Motor neuron (in vitro differentiated cells): ENCODE measurements at places on chromosomes 12 and 14. TPM values are rescaled to one million over a fixed set of nuclear protein-coding genes. Genes with fewer than 3 reads are reported as not detected.

Gene CISTR
- not detected in 2 replicates for total RNA-seq

Gene KRT6A
- total RNA-seq = 0.27 and 1.5 TPM in 2 replicates

GRCh38 chr14:103576371-103577024, 13.7 kb downstream of the COA8 start:
- ATAC-seq = peak; percentile 99

- no peak for ATAC-seq
These were observed 86.7 kb upstream of the ESRRB start for GRCh38 chr14:76289276-76289675.

DNA sequence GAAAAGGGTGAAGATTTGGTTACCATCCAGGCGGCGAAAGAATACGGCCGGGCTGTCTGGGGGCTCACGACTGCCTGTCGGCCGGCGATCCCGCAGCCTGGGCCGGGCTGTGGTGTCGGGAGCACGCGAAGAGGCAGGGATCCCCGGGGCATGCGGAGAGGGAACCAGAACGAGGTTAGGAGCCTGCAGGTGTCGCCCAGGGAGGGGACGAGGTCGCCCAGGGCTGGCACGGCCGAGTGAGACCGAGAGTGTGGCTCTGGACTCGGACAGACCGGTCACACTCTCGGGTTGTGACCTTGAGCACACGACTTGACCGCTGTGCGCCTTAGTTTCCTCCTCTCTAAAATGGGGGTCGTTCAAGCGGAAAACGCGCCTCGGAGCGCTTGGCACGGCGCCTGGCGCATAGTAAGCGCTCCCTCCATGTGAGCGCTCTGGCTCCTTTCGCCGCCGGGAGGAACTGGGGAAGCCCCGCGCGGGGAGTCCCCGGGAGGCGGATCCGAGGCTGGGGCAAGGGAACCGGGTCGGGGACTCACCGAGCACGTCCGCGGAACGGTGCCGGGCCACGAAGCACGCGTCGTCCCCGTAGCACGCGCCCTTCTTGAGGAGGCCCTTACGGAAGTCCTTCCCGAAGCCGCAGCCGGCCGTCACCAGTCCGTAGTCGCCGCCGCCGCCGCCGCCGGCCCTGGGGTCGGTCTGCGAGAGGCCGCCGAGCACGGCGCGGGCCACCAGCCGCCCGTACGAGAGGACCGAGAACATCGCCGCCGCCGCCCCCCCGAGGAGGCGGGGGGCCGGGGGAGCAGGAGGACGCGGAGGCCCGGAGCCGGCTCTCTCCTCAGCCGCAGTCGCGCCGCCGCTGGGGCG, 612 bp downstream of the PPTC7 start:
- ATAC-seq = peak; percentile 63

DNA sequence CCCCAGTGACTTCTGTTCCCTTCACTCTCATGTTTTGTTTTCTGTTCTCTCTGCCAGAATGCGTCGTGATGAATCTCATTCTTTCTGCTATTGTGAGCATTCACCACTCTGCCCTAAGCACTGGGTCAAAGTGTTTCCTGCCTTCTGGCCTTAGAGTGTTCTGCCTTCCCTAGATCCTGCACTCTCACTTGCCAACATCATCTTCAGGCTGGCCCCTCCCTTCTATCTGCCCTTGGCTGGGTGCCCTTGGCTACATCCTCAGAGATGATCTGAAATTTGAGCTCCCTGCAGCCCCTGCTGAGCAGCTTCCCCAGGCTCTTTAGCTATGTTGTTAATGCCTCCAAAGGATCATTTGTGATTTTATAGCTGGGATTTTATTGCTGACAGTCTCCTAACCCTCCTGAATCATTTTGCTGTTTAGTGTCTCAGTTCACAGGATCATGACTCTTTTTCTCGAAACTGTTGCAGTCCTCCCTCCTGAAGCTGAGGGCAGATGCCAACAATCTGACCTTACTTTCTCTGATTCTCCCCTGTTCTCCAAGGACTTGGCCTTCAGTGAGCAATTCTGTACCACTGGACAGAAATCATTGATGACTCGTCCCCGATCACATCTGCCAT, 4.5 kb downstream of the DHRS2 start:
- ATAC-seq = peak; percentile 91

GRCh38 chr14:101920271-101920670, 44.1 kb upstream of the DYNC1H1 start:
- no peak for ATAC-seq

DNA sequence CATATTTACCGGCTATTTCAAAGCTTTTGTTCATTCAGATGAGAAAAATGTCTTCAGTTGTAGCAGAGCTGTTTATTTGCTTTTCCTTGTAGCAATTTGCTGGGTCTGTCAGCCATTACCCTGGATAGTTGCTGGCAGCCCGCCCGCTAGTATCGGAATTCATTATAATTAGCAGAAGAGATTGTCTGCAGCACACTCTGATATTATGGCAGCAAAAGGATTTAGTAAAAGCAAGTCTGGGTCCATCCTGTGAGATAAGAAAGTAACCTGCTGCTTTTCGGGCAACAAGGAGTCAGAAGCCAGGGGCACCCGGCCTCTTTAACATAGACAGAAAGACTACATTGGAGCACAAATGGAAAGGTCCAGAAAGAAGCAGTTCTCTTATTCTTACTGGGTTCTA, 6.1 kb upstream of the SLC35E3 start:
- ATAC-seq = no peak

- no peak for ATAC-seq
These were observed 133.4 kb downstream of the TMTC1 start for GRCh38 chr12:29650371-29650770.

- peak; percentile 39 for ATAC-seq
These were observed 279.9 kb downstream of the RPS29 start for GRCh38 chr14:49306152-49306751.
